Fibroblast of villous mesenchyme (primary cell): ENCODE measurements at places on chromosomes 4 and X.
A peak's percentile ranks its signal among the peaks of the same experiment; 100 is the strongest.

- no peak for DNase-seq
These were observed 59.5 kb downstream of the HTRA3 start for GRCh38 chr4:8328866-8329559.

GRCh38 chrX:68920561-68920960 lies 91.7 kb downstream of the EFNB1 start:
- no peak for DNase-seq

- no peak for DNase-seq
These were observed 323.3 kb downstream of the DHX15 start for GRCh38 chr4:24260923-24261564.

- no peak for DNase-seq
These were observed 248.2 kb upstream of the TEX13A start for GRCh38 chrX:105468741-105469140.

GRCh38 chr4:135508006-135508714 lies 1306.6 kb upstream of the PABPC4L start:
- DNase-seq: peak; percentile 29

- DNase-seq: no peak
These were observed 1112.1 kb downstream of the RPA4 start for GRCh38 chrX:97995834-97996233.
